ENCODE measurements at places on chromosomes 6 and 20.

- DNase-seq: no peak
These were observed 34.0 kb downstream of the HLA-F start for GRCh38 chr6:29757282-29757681.

GRCh38 chr6:33992191-33992590, 153.7 kb downstream of the GRM4 start:
- no peak for DNase-seq

GRCh38 chr6:127076466-127076865, 42.0 kb upstream of the RSPO3 start:
- no peak for DNase-seq

- no peak for DNase-seq
These were observed 116.7 kb downstream of the JPH2 start for GRCh38 chr20:44070139-44070900.
